Activated effector memory CD4-positive, alpha-beta T cell treated with Interleukin-2 at 50 U/mL for 16 hours (primary cell): ENCODE measurements at places on chromosomes 7 and 10.
A peak's percentile ranks its signal among the peaks of the same experiment; 100 is the strongest.

- no peak for DNase-seq
Measured at GRCh38 chr7:114413761-114414155, 857 bp upstream of the FOXP2 start.

- DNase-seq: no peak
Measured at GRCh38 chr7:44103923-44104859, at the start of gene AEBP1. Gene AEBP1 (plus strand): TSS chr7:44104345. CDS start chr7:44104666, 321 bp downstream.

DNA sequence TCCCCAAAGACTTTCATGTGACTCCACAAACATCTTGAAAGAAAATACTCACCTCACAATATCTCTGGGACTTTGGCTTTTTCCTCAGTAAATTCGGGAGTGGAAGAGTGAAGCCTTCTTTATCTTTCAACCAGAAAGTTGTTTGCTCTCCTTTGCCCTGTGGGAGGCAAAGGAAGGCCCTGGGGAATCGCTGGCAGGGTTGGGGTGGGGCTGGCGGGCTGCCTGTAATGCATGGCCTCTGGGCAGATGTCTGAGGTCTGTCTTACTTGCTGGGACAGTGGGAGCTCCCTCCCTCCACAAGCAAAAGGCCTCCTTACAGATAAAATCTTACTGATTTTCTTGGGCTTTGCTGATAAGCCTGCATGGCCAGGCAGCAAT is 24.9 kb downstream of the TECTB start:
- no peak for DNase-seq

DNA sequence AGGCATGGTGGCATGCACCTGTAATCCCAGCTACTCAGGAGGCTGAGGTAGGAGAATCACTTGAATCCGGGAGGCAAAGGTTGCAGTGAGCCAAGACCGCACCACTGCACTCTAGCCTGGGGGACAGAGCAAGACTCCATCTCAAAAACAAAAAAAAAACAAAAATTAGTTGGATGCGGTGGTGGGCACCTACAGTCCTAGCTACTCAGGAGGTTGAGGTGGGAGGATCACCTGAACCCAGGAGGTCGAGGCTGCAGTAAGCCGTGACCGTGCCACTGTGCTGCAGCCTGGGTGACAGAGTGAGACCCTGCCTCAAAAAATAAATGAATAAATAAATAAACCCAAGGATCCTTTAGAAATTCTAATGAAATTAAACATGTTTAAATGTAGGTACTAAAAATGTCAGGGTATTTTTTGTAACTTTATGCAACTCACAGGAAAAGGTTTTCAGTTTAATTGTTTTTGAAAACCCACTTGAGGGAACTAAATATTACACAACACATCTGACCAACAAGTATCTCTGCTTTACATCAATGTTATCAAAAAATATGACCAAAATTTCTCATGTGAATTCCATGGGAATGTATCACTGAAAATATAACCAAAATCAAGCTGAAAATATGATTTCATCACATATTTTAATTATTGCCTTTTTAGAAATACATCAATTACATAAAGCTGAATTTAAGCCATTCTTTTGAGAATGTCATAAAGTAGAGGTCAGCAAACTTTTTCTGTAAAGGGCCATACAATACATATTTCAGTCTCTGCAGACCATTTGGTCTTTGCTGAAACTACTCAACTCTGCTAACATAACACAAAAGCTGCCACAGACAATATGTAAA is 23.9 kb downstream of the UPF2 start:
- no peak for DNase-seq

DNA sequence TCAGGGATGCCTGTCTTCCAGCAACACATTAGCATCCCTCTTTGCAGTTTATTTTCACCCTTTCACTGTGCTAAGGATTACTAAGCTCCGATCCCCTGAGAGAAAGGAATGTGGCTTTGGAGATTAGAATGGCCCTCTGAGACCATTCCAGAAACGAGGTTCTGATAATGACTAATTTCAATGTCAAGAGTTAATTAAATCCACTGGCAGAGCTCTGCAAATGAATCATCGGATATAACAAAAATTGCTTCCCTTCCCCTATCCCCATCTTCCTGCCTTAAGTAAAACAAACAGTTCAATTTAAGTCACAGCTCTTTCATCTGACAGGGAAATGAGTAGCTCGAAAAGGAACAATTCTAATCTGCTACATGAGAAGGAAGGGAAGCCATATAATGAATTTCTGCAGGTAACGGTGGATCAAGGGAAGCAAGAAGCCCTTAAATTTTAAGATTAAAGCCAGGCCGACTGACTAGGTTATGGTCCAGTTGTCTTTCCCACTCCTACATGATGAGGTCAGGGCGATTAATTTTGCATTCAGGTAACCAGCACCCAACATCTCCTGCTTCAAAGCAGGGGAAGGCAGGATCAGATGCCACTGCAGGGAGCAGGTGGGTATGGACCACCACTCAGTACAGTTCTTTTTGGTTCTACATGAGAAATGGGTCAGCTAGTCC is 50.5 kb downstream of the MALSU1 start:
- DNase-seq: no peak

GRCh38 chr10:102435529-102436233 is 3.3 kb upstream of the CUEDC2 start:
- peak; percentile 48 for DNase-seq

DNA sequence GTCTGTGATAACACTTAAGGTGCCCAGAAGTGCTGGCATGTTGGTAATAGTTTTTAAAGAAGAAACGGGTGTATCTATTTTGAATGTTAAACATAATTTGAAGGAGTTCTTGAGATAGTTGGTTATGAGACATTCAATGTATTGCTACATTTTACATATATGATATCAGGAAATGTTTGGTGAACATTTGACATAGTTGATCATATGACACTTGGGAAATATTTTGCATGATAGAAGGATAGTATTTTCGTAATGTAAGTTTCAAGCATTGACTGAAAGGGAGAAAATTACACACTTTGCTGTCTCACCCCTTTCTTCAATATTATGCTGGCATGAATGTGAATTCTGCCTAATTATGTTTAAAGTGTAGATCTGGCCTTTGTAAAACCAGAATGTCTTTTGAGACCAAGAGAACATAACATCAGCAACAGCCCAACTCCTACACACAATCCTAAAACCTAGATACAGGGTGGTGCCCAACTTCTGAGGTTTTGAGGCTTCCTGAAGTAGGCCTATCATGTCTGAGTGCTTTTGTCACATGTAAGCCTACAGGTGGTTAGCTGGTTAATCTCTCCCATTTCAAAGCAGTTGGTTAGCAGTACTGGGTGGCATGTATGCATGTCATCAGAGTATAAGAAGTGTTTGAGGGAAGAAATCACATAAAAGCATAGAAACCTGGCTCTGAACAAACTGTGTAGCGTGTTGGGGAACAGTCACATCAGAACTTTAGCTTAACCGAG is 2.1 kb downstream of the ADD3 start:
- peak; percentile 27 for DNase-seq

DNA sequence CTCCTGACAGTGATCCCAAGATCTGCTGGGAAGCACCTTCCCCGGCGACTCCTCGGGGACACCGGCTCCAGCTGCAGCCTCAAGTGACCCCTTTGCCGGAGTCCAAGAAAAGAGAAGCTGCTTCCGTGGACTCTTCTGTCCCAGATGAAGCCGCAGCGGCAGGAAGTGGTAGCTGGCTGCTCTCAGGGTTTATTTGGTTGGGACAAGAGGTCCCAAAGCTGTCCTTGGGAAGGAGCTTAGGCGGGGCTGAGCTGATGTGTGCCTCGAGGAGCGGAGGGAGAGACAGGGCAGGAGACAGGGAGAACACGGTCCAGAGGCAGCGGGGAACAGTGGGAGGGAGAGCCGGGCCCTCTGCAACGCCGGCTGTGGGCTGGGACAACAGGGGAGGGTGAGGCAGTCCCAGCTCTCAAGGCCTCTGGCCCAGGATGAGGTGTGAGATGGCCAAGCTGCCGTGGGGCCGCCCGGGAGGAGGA is 13.1 kb upstream of the FAM20C start:
- DNase-seq: no peak
